Stimulated activated CD4-positive, alpha-beta T cell treated with anti-CD3 and anti-CD28 coated beads, Interleukin-15, amount 100 ng/mL, for 24 hours (primary cell): ENCODE measurements at places on chromosomes 11 and 22.
A peak's percentile ranks its signal among the peaks of the same experiment; 100 is the strongest.

DNA sequence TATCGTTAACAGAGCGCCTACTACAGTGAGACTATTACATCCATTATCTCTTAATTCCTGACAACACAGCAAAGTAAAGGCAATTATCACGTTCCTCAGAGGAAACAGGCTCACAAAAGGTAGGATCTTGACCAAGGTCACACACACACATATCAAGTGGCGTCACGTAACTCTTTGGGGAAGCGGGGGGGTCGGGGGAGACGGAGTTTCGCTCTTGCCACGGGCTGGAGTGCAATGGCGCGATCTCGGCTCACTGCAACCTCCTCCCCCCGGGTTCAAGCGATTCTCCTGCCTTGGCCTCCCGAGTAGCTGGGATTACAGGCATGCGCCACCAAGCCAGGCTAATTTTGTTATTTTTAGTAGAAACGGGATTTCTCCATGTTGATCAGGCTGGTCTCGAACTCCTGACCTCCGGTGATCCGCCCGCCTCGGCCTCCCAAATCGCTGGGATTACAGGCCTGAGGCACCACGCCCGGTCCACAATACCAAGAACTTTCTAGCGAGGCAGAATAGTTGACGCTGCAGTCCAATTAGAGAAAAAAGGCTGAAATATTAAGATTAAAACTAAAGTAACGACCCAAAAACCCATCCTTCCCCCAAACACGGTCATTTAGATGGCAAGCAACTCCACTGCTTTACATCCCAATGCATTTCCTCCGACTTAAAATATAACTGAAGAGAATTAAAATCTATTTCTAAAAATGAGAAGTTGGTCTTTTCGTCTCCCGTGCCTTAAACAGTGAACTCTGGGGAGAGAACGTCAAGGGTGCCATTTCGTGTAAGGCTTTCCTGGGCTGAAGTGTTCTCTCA is 1.2 kb downstream of the DDX17 start:
- DNase-seq, result peak; percentile 72

DNA sequence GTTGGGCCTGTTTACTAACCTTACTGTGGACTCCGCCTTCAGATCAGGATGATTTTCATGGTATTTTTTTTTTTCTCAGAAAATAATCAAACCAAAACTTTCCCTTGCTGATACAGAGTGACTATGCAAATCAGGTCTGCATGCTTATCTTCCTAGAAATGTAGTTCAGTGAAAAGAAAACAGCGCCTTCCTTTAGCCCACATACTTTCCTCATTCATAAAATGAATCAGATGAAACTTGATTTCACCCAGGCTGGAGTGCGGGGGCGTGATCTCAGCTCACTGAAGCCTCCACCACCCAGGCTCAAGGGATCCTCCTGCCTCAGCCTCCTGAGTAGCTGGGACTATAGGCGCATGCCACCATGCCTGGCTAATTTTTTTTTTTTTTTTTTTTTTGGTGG is 26.0 kb downstream of the ZNRF3 start:
- DNase-seq, result peak; percentile 89

- no peak for DNase-seq
Measured at GRCh38 chr22:40415531-40416266, 45.3 kb downstream of the SGSM3 start.

- no peak for DNase-seq
Measured at GRCh38 chr11:71451596-71452198, 1.3 kb upstream of the NADSYN1 start.

DNA sequence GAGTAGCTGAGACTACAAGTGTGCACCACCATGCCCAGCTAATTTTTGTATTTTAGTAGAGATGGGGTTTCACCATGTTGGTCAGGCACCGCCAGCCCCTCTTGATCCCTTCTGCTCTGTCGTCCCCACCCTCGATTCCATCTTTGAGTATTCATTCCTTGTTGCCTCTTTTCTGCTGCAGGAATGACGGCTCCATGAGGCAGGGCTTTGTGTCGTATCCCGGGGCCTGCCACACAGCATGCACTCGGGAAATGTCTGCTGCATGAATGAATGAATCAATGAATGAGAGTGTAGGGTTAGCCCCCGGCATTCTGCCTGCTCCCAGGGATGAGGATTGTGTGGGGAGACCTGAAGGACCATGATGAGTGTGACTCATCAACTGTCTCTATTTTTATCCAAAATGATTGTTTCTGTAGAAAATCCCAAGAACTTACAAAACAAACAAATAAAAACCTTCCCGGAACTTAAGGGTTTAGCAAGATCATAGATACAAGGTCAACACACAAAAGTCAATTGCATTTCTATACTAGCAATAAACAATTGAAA is 54.6 kb upstream of the SLC22A12 start:
- no peak for DNase-seq

GRCh38 chr11:19472679-19473078 is 231.9 kb upstream of the E2F8 start:
- no peak for DNase-seq

DNA sequence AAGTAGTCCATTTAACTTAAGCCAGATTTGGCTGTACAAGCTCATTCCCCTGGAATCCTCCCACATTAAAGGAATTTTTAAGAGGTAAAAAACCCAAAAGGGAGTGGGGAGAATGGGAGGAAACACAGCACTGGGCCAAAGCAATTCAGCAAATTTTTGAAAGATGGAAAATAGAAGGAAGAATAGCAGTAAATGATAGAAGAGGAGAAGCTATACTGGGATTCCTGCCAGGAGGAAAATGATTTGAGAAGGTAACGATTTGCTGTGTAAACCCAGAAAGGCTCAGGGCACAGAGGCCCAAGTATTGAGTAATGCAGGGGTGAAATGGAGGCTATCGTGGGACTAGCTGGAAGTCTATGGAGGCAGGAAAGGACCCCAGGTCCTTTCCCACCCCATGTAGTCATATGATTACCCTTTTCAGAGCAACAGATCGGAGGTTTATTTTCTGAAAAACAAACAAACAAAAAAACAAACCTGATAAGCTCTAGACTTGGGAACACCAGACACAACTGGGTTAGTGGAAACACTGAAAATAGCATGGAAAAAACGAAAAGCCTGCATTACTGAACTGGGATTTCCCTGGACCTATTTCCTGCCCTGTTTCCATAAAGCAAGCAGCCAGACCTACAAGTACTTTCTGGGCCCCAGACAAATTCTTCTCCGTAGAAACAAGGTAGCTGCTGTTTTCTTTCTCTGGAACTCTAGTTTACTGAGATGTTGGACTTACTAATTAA is 140.0 kb downstream of the SWAP70 start:
- DNase-seq, result no peak

- no peak for DNase-seq
Measured at GRCh38 chr22:38938925-38939324, 18.5 kb upstream of the APOBEC3A start.

GRCh38 chr11:86722006-86722405 is 49.6 kb upstream of the ME3 start:
- no peak for DNase-seq

- no peak for DNase-seq
Measured at GRCh38 chr11:59957094-59957493, 6.7 kb upstream of the OOSP4A start.

GRCh38 chr11:118193910-118194566 is 17.6 kb upstream of the SCN2B start:
- DNase-seq, result no peak

DNA sequence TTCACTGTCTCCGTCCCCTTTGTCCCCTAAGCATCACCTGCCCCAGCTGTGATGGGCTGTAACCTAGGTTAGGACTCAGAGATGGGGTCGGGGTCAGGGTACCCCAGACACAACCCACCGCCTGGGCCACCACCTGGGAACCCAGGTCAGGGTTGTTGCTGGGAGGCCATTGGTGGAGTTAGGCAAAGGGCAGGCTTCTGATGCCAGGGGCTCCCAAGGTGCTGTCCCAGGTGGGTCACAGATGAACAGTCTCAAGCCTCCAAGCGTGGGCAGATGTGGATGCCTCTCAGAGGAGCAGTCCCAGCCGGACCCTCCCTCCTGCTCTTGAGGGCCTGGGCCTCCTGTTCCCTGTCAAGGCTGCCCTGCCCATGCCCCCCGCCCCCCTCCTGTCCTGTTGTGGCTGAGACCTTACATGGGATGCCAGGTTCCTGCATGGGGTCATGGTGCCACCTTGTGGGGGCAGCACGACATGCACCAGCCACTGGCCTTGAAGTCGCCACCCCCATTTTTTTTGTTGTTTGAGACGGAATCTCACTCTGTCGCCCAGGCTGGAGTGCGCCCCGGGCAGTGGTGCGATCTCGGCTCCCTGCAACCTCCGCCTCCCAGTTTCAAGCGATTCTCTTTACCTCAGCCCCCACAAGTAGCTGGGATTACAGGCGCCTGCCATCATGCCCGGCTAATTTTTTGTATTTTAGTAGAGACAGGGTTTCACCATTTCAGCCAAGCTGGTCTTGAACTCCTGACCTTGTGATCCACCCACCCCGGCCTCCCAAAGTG is 12.1 kb downstream of the GATD1 start:
- DNase-seq, result peak; percentile 70

DNA sequence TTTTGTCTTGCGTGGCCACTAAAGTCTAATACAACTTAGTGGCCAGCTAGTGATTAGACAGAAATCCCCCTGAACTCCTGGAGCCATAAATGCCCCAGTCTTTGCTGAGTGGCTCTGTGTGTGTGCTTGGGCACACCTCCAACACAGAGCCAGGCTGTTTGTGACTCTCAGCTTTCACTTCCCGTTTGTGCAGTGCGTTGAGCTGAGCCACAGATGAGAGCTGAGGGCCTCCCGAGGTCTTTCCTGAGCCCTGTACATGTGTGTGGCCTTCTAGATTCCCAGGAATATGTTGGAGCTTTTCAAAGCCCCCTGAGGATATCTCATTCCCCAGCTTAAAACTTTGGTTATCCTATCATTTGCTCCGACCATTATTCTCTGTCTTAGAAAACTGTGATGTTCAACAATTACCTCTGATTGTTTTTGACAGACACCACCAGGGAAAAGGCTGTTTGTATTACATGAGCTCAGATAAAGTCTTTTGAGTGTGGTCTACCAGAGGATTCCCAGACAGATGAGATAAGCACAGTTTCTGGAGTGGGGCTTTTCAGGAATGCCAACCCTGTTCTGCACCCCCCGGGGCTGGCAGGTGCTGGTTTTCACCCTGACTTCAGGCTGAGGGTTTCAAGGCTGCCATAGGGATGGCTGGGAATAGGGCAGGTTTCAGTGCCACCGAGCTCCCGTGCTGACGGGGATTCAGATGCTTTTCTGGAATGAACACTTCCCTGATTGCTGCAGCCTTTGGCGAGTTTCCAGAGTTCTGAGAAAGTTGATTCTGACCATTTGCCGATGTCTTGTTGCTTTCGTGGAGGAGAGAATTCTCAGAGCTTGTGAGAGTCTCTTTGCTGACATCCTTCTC is 23.8 kb downstream of the IGHMBP2 start:
- no peak for DNase-seq
